Body of pancreas (tissue), 4 donors: ENCODE measurements at places on chromosomes 6 and 20.

GRCh38 chr6:52582996-52583395, 6.1 kb upstream of the TRAM2 start:
- DNase-seq: no peak
- H3K27me3 ChIP-seq: no peaks in the 10 kb centered on the region
- H3K4me3 ChIP-seq: no peak overlapping the region
- no peak overlapping the region for H3K27ac ChIP-seq
- no peaks in the 10 kb centered on the region for H3K36me3 ChIP-seq

DNA sequence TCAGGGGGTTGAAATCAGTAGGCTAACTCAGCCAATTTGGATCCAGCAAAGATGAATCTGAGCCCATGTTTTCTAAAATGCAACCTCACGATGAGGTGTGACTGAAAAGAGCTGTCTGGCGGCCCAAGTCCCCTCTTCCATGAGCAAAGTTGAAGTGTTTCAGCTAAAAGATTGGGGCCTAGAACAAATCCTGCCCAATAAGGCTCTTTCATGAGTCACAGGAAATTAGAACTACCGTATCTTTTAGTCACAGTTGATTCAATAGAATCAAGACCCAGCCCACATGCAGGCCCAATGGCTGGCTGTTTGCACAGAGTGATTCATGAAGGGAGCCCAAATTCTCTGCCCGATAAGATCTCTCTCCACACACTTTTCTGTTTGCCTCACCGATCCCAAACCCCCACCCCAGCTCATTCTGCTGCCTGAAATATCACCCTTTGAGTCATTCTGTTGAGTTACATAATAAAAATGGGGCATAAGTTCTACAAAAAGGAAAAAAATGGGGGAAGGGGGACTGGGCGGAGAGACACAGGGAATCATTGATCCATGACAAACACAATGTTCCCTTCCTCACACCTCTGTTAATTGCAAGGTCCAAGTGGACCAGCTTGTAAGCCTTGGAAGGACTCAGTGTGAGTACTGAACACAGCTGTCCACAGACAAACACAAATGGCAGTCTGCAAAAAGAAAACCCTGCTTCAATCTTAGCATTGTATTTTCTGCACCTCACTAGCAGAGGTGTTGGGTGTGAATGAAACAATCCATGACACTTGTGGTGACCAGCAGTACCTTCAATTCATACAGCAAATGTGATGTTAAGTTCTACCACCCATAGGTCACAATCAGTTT, 13.8 kb downstream of the FOXQ1 start:
- DNase-seq: no peak
- H3K4me3 ChIP-seq: no peak overlapping the region
- H3K36me3 ChIP-seq: no peaks in the 10 kb centered on the region
- peaks cover 10% of the 10 kb centered on the region for H3K4me1 ChIP-seq

DNA sequence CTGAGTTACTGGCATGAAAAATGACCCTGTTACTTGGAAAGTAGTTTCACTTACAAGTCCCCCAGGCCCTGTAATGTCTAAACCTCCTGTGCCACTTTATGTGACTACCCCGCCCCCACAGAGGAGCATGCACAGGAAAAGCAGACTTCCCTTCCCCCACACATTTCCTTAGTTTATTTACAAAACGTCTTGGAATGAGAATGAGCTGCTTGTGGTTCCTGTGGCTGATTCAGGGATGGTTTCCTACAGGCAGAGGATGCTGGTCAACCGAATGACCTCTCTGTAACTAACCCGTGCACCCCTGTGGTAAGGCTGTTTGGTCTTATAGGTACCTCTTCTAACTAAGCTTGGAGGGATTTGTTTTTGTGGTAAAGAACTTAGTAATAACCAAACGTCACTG, 28.5 kb downstream of the RSPO3 start:
- no peaks in the 10 kb centered on the region for H3K36me3 ChIP-seq
- no peaks in the 10 kb centered on the region for H3K27me3 ChIP-seq
- DNase-seq: no peak
- H3K27ac ChIP-seq: no peak overlapping the region
- H3K4me1 ChIP-seq: no peaks in the 10 kb centered on the region

GRCh38 chr6:159981403-159982245, 12.7 kb downstream of the IGF2R start:
- no peak overlapping the region for H3K4me3 ChIP-seq
- H3K4me1 ChIP-seq: peaks cover 92% of the 10 kb centered on the region
- no peaks in the 10 kb centered on the region for H3K27me3 ChIP-seq
- H3K27ac ChIP-seq: peak overlapping the region; percentile 86
- peak; percentile 55 for DNase-seq
- H3K36me3 ChIP-seq: no peaks in the 10 kb centered on the region
